Activated T-helper 1 cell treated with anti-CD3 and anti-CD28 coated beads, Interleukin-12 subunit alpha, Interleukin-12 subunit beta, Interleukin-2, Interleukin-4 antibody, amounts not matched to agents 30 ng/mL and 10 ng/mL and 1 ng/mL, durations not matched to agents 14 hours and 24 hours and 36 hours (primary cell): ENCODE measurements at places on chromosomes 6 and 20. TPM values are rescaled to one million over a fixed set of nuclear protein-coding genes. Genes with fewer than 3 reads are reported as not detected.
A peak's percentile ranks its signal among the peaks of the same experiment; 100 is the strongest.

FNDC11 gene
- total RNA-seq: 0.15 and 0.26 TPM in 2 replicates

- H3K4me3 ChIP-seq: no peak overlapping the region
- no peak overlapping the region for H3K27ac ChIP-seq
- H3K27me3 ChIP-seq: peaks cover 7% of the 10 kb centered on the region
- H3K4me1 ChIP-seq: no peaks in the 10 kb centered on the region
- H3K36me3 ChIP-seq: no peaks in the 10 kb centered on the region
- DNase-seq: no peak
These were observed 87.5 kb downstream of the FOXO3 start for GRCh38 chr6:108648191-108648590.

- peaks cover 17% of the 10 kb centered on the region for H3K36me3 ChIP-seq
- peaks cover 39% of the 10 kb centered on the region for H3K4me1 ChIP-seq
- peak overlapping the region; percentile 93 for H3K4me3 ChIP-seq
- H3K27ac ChIP-seq: peak overlapping the region; percentile 92
These were observed 591 bp downstream of the IBTK start for GRCh38 chr6:82246802-82247504.

GRCh38 chr6:45533386-45533785 lies 155.7 kb upstream of the SUPT3H start:
- H3K27ac ChIP-seq: no peak overlapping the region
- H3K4me3 ChIP-seq: no peak overlapping the region
- H3K4me1 ChIP-seq: peaks cover 7% of the 10 kb centered on the region
- DNase-seq: no peak
- H3K27me3 ChIP-seq: no peaks in the 10 kb centered on the region
- peaks cover 23% of the 10 kb centered on the region for H3K36me3 ChIP-seq

DNA sequence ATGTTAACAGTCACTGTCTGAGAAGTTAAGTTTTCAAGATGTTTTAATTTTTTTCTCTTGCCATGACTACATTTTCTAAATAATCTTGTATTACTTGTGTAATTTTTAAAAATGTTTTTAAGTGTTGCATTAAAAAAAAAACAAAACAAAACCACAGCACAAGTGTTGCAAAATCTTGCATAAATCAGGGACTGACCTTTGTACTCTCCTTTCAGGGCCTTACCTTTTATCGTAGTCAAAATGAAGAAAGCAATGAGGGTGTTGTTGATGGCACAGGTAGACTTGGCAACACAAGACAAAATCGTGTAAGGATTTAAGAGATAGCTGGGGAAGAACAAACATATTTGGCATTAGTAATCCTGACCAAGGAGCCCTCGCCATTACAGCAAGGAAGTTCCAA lies 42.5 kb downstream of the PIGU start:
- no peaks in the 10 kb centered on the region for H3K27me3 ChIP-seq
- no peak for DNase-seq
- H3K4me1 ChIP-seq: no peaks in the 10 kb centered on the region
- H3K36me3 ChIP-seq: peaks cover 31% of the 10 kb centered on the region
- no peak overlapping the region for H3K4me3 ChIP-seq

GRCh38 chr6:6810727-6811126 lies 222.2 kb downstream of the LY86 start:
- DNase-seq: no peak
- no peaks in the 10 kb centered on the region for H3K36me3 ChIP-seq
- H3K27me3 ChIP-seq: peaks cover 23% of the 10 kb centered on the region
- peak overlapping the region; percentile 77 for H3K4me3 ChIP-seq

DNA sequence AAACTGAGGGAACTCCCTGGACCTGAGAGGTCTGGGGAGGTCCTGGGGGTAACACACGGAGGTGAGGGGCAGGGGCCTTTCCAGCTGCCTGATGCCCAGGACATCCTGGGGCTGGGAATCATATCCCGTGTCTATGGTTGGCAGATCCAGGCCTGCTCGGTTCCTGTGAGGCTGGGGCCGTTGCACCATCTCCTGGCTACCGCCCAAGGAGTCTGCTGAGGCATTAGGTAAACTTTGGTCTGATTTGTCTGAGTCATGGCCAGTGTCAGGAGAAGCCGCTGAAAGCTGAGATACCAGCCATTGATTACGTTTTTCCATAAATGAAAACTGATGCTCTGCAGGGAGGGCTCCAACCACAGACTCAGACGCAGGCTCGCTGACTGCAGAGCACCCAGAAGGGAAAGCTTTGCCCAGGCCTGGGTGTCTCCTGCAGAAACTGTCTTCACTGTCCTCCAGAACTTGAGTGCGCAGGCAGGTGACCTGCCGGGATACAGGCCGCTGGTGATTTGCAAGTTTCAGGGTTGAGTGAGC lies 14.2 kb downstream of the TRAF3IP2 start:
- no peak for DNase-seq
- H3K27me3 ChIP-seq: no peaks in the 10 kb centered on the region
- peaks cover 27% of the 10 kb centered on the region for H3K4me1 ChIP-seq

SLC26A8 gene
- total RNA-seq: not detected in 2 replicates

- no peaks in the 10 kb centered on the region for H3K4me1 ChIP-seq
- H3K36me3 ChIP-seq: no peaks in the 10 kb centered on the region
- H3K27me3 ChIP-seq: peaks cover 13% of the 10 kb centered on the region
- no peak overlapping the region for H3K27ac ChIP-seq
These were observed 5.9 kb upstream of the CFAP206 start for GRCh38 chr6:87401832-87402231.

- no peak overlapping the region for H3K27ac ChIP-seq
- H3K27me3 ChIP-seq: no peaks in the 10 kb centered on the region
- no peak overlapping the region for H3K4me3 ChIP-seq
- DNase-seq: no peak
These were observed 60.8 kb upstream of the MYL9 start for GRCh38 chr20:36480456-36481048.

LGSN gene
- total RNA-seq: not detected in 2 replicates

RXRB gene
- 46.6 and 47.4 TPM in 2 replicates for total RNA-seq

TINAG gene
- total RNA-seq: not detected in 2 replicates

DNA sequence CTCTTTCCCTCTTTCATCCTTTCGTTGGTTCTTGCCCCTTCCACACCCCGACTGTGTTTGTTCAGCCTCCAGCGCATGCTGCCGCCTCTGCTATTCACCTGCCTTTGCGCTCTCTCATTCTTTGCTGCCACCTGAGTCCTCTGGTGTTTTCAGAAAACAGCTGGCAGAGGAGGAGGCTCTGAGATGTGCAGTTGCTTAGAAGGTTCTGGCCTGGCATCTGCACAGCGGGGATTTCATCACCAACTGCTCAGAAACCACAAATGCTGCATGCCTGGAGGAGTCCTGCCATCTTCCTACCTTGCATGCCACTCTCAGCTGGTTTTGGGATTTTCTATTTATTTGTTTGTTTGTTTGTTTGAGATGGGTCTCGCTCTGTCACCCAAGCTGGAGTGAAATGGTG lies 39.2 kb upstream of the CLDN20 start:
- no peak overlapping the region for H3K4me3 ChIP-seq
- DNase-seq: no peak
- peaks cover 3% of the 10 kb centered on the region for H3K27me3 ChIP-seq
- peaks cover 34% of the 10 kb centered on the region for H3K4me1 ChIP-seq
- H3K27ac ChIP-seq: peak overlapping the region; percentile 91

GRCh38 chr6:168369786-168370185 lies 50.2 kb upstream of the DACT2 start:
- no peaks in the 10 kb centered on the region for H3K4me1 ChIP-seq
- no peak overlapping the region for H3K4me3 ChIP-seq
- DNase-seq: no peak
- no peak overlapping the region for H3K27ac ChIP-seq
- H3K27me3 ChIP-seq: peaks cover 3% of the 10 kb centered on the region

- no peak overlapping the region for H3K27ac ChIP-seq
- H3K4me3 ChIP-seq: no peak overlapping the region
- no peak for DNase-seq
- no peaks in the 10 kb centered on the region for H3K27me3 ChIP-seq
These were observed 2.4 kb downstream of the FLRT3 start for GRCh38 chr20:14335052-14335451.

RCAN2 gene
- total RNA-seq: 0.44 and 0.59 TPM in 2 replicates

GRCh38 chr6:33052627-33053026 lies 20.8 kb downstream of the HLA-DPA1 start:
- no peaks in the 10 kb centered on the region for H3K36me3 ChIP-seq

DNA sequence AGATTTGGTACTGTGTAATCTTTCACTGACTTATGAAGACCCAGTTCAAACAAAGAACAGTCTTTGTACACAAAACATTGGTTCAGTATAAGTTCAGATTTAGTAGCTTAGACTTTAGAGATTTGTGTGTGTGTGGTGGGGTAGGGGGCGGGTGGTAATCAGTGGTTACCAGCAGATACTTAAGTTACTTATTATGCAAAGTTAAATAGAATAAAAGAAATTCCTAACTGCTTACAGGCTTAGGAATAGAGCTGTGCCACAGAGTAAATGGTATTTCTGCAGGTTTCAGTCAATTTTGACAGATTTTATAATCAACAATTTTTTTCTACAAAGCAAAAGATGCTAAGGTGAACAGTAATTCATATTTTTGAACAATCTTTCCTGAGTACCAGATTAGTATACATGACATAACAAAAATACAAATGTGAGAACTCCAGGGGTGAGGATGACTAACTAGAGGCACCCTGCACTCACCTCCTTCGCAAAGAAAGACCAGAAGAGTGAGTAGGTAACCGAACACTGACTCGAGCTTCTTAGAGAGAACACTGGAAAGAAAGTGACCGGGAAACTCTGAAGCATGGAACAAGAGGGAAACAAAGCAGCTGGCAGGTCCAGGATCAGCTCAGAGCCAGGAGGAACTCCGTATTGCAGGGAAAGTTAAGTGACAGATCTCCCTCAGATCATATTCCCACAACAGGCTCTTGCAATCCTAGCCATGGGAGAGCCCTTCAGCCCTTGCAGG lies 560.6 kb downstream of the COL12A1 start:
- no peaks in the 10 kb centered on the region for H3K27me3 ChIP-seq
- H3K27ac ChIP-seq: no peak overlapping the region
- no peak for DNase-seq
- no peaks in the 10 kb centered on the region for H3K4me1 ChIP-seq
- no peaks in the 10 kb centered on the region for H3K36me3 ChIP-seq

AKAP12 gene
- 0.47 and 0.78 TPM in 2 replicates for total RNA-seq

CDH4 gene
- not detected in 2 replicates for total RNA-seq

GRCh38 chr6:104095661-104096416 lies 763.9 kb downstream of the HACE1 start:
- H3K4me3 ChIP-seq: no peak overlapping the region
- DNase-seq: no peak
- no peaks in the 10 kb centered on the region for H3K4me1 ChIP-seq
- H3K27me3 ChIP-seq: no peaks in the 10 kb centered on the region
- H3K36me3 ChIP-seq: no peaks in the 10 kb centered on the region
- no peak overlapping the region for H3K27ac ChIP-seq

GRCh38 chr6:139857143-139857542 lies 482.7 kb upstream of the CITED2 start:
- no peak for DNase-seq
- H3K27ac ChIP-seq: no peak overlapping the region
- H3K36me3 ChIP-seq: no peaks in the 10 kb centered on the region

ADTRP gene
- total RNA-seq: 10.6 and 13.4 TPM in 2 replicates

GRCh38 chr20:38804682-38805501 lies 605 bp upstream of the PPP1R16B start:
- H3K27me3 ChIP-seq: no peaks in the 10 kb centered on the region
- DNase-seq: peak; percentile 77
- peaks cover 58% of the 10 kb centered on the region for H3K4me1 ChIP-seq
- H3K36me3 ChIP-seq: peaks cover 29% of the 10 kb centered on the region

- H3K4me1 ChIP-seq: no peaks in the 10 kb centered on the region
- H3K27me3 ChIP-seq: peaks cover under 1% of the 10 kb centered on the region
- H3K4me3 ChIP-seq: no peak overlapping the region
- DNase-seq: no peak
- no peaks in the 10 kb centered on the region for H3K36me3 ChIP-seq
- no peak overlapping the region for H3K27ac ChIP-seq
These were observed 195.0 kb upstream of the CEP162 start for GRCh38 chr6:84422380-84422968.

SLC22A23 gene
- 0.05 and 0.39 TPM in 2 replicates for total RNA-seq

GRCh38 chr6:131998255-131998982 lies 47.2 kb upstream of the CCN2 start:
- no peak overlapping the region for H3K27ac ChIP-seq
- no peak overlapping the region for H3K4me3 ChIP-seq
- no peak for DNase-seq
- no peaks in the 10 kb centered on the region for H3K4me1 ChIP-seq

- no peak overlapping the region for H3K27ac ChIP-seq
- no peaks in the 10 kb centered on the region for H3K36me3 ChIP-seq
- DNase-seq: no peak
- no peaks in the 10 kb centered on the region for H3K27me3 ChIP-seq
- H3K4me1 ChIP-seq: peaks cover 8% of the 10 kb centered on the region
These were observed 272.2 kb downstream of the CDC5L start for GRCh38 chr6:44659726-44660125.

COL21A1 gene
- total RNA-seq: not detected in 2 replicates

DNA sequence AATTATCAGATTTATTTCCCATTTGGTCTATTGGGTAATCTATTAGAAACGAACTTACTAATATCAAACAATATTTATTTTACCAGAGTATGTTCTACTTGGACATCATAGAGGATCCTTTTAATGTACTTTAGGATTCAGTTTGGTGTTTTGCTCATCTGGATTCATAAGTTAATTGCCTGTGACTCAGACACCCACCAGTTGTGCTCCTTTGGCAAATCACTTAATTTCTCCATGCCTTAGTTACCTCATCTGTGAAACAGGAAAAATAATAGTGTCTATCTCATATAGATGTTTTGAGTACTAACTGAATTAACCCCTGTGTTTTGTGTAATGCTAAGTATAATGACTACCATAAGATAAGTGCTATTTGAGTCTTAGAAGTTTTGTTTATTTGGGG lies 292.1 kb downstream of the LAMA2 start:
- H3K36me3 ChIP-seq: no peaks in the 10 kb centered on the region
- no peak for DNase-seq
- peaks cover 2% of the 10 kb centered on the region for H3K27me3 ChIP-seq
- H3K4me3 ChIP-seq: no peak overlapping the region

DNA sequence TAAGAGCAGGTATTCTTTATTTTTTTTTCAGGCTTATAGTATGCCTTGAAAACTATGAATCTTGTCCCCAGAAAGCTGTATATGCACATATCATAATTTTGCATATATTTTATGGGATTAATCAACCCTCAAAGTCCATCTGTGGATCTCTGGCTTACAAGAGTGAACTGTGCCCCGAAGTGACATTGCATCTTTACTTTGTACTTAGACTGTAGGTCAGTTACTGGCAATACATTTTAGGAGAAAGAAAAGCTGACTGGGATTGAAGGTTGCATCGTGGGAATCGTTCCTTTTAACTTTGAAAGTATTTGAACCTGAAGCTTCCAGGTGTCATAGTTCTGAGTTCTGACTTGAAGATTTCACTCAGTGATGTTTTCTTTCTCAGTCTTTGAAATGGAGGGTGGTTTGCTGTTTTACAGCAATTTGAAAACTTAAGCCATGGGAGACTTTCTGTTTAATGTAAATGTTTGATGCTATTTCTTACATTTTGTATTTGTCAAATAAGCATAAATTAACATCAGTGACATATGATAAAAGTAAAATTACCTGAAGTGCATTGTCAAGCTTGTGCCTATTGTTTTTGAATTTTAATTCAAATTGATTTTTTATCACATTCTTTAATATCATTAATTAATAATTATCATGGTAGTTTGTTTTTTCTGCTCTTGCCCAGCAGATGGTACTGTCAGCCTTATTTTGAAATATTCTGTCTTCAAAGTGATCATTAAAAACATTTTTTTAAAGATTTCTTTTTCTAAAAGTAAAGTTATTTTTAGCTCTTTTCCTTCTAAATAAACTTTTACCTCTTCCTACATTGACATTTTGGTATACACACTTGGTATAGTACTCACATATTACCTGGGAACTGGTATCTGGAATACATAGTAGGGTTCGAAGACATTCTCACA lies 29.0 kb downstream of the L3MBTL3 start:
- H3K27ac ChIP-seq: no peak overlapping the region
- H3K4me3 ChIP-seq: no peak overlapping the region
- peaks cover 7% of the 10 kb centered on the region for H3K4me1 ChIP-seq
- DNase-seq: no peak
- H3K27me3 ChIP-seq: no peaks in the 10 kb centered on the region
- H3K36me3 ChIP-seq: peaks cover 23% of the 10 kb centered on the region
